ENCODE measurements at places on chromosomes 16 and 17. TPM values are rescaled to one million over a fixed set of nuclear protein-coding genes. Genes with fewer than 3 reads are reported as not detected.

The NLE1 gene
- 23.3 TPM for total RNA-seq

The C17orf50 gene
- not detected for total RNA-seq

DNA sequence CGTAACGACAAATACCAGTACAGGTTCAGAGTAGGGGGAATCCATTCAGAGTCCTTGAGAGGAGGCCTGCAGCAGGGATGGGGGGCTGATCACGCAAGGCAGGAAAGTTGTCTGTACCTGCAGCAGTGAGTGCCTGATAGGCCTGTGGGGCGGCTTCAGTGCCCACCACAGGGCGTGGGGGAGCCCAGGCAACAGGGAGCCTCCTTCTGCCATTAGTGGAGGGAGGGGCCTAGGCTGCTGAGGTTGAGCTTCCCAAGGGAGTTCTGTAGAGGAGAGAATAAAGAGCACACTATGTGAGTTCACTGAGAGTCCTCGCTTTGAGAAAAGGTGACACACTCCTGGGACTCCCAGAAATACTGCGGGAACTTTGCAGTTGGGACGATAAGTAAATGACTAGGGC is 134.6 kb downstream of the SPECC1 start:
- no peak for DNase-seq

DNA sequence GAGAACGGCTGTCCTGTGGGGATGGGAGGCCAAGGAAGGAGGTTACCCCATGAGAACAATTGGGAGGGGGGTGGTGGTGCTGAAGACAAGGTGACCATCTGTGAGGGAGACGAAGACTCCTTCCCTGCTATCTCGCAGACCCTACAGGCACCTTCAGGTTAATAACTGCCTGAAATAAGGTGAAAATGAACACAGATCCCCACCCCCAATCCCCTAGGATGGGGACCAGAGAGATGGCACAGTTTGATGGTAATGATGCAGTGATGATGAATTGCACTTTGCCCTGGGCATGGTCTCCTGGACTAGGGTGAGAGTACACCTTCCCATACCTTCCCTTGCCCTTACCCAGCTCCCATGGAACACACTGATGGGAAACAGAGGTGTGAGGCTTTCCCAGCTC is 1.4 kb upstream of the NAE1 start:
- DNase-seq = no peak

- DNase-seq = no peak
Observed at GRCh38 chr17:73991260-73991659, 212.2 kb upstream of the RPL38 start.

GRCh38 chr16:77168901-77169300 is 22.1 kb upstream of the MON1B start:
- DNase-seq = no peak

DNA sequence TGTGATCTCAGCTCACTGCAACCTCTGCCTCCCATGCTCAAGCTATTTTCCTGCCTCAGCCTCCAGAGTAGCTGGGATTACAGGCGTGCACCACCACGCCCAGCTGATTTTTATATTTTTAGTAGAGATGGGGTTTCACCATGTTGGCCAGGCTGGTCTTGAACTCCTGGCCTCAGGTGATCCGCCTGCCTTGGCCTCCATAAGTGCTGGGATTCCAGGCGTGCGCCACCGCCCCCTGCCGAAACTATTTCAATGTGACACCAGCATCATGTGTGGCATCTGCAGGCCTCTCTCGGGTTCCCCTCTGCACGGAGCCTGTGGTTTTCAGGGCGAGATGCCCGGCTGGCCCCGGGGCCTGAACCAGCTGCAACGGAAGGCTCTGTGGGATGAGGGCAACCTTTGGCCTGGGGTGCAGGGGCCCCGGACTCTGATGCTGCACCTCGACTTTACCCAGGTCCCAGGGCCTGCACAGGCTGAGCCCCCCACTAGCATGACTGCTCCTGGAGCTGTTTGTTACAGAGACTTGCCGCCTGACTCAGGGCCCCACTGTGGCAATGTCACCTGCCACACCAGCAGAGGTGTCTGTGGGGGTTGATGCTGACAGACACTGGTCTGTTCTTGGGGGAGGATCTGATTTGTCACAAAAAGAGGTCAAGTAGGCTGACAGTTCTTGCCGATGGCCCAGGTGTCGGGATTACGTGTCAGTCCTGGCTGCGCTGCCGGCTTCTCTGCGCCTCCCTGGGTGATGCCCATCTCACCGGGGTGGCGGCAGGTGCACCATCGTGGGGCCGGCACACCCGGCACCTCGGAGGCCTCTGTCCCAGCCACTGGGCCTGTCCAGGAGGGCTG is 8.6 kb upstream of the TEX19 start:
- peak; percentile 64 for DNase-seq

GRCh38 chr17:58325289-58325726 is 3.3 kb downstream of the TSPOAP1 start:
- DNase-seq = peak; percentile 57

All from activated CD8-positive, alpha-beta T cell treated with anti-CD3 and anti-CD28 coated beads, Interleukin-2, amount 10 ng/mL, durations not matched to agents 7 days and 5 days (primary cell).